Nucleus accumbens (tissue), 56 donors: ENCODE measurements at places on chromosomes 6 and 20.

GRCh38 chr6:14597090-14597489 lies 479.5 kb downstream of the CD83 start:
- no peak for DNase-seq

DNA sequence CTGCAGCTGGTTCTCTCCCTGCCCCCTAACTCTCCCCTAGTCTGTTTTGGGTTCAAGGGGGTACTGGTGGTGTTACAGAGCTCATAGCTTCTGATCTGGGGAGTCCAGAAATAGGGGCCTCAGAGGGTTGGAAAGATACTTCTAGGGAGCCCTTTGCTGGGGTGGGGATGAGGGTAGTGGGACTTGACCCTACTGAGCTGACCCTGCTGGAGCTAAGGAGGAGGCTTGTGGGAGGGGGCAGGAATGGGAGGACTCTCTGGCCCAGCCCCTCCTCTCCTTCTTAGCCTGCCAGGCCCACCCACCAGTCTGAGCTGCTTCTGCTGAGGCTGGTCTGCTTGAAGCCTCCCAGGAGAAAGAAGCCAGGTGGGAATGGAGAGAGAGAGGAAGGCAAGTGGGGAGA lies at the start of gene EGFL8:
EGFL8 (plus strand) TSS at position 301 of the 400 bp plus-strand sequence. CDS start 1,571 bp downstream, outside the sequence.
- no peak for DNase-seq

- no peak for DNase-seq
Observed at GRCh38 chr20:34082232-34082887, 29.7 kb downstream of the EIF2S2 start.

DNA sequence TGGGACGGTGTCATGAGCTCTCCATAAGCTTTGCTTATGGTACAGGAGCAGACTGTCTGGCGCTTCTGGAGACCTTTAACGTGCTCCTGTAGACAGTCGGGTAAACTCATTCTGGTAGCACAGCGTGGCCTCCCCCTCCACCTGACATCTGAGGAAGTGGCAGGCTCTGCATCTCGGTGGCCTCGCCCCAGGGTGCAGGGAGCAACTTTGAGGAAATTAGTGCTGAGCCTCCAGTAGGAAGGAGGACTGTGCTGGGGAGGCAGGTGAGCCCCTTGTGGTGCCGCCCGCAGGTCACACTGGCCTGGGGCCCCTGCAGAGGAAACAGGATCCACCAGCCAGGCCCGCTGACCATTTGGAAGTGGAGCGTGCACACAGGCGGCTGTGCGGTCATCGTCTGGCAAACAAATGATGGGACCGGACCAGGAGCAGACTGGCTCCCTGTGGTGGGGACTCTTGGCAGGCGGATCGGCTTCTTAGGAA lies 57.9 kb downstream of the SYNJ2 start:
- DNase-seq: no peak

DNA sequence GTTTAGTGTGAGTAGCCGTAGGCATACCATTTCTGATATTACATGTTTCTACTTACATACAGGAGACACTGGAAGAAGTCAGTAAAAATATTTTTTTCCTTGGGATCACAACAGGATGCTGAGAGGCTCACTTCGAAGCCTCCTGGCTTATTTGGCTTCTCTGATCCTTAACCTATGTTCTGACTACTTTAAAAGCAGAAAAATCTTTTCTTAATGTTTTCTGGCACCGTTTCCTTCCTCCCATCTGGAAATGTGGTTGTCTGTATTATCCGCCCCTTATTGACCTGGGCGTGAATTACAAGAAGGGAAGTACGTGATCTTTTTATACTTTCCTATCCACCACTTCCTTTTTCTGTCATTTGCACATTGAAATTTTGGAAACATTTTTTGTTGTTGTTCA lies 379.6 kb downstream of the COL12A1 start:
- DNase-seq: no peak

- DNase-seq: no peak
Observed at GRCh38 chr6:81763051-81763450, 10.6 kb upstream of the TENT5A start.

GRCh38 chr20:42775037-42775436 lies 414.7 kb downstream of the PTPRT start:
- no peak for DNase-seq

GRCh38 chr6:157148391-157149323 lies 174.7 kb downstream of the TMEM242 start:
- peak; percentile 23 for DNase-seq

- no peak for DNase-seq
Observed at GRCh38 chr6:25946631-25947030, 16.0 kb upstream of the TRIM38 start.

GRCh38 chr20:62653951-62654685 lies 11.8 kb downstream of the SLCO4A1 start:
- DNase-seq: no peak

- DNase-seq: peak; percentile 24
Observed at GRCh38 chr6:161418463-161418945, 144.6 kb upstream of the AGPAT4 start.

DNA sequence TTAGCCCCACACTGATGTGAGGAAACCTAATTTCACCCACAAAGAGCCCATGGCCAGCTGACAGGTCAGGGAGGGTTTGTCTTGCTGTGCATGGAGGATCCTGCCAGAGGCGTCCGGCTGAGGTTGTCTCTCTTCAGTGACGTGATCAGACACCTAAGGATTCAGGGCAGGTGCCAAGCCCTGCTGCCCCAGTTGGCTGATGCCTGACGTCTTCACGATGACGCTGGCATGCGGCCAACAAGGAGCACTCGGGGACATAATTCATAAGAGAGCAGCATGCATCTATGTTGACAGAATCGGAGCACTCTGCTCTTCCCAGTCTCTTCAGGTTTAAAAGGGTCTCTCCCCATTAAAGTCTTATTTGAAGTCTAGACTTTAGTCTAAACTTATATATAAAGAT lies 47.8 kb downstream of the PSMB1 start:
- peak; percentile 28 for DNase-seq

- DNase-seq: no peak
Observed at GRCh38 chr6:91033964-91034363, 447.1 kb upstream of the MAP3K7 start.

DNA sequence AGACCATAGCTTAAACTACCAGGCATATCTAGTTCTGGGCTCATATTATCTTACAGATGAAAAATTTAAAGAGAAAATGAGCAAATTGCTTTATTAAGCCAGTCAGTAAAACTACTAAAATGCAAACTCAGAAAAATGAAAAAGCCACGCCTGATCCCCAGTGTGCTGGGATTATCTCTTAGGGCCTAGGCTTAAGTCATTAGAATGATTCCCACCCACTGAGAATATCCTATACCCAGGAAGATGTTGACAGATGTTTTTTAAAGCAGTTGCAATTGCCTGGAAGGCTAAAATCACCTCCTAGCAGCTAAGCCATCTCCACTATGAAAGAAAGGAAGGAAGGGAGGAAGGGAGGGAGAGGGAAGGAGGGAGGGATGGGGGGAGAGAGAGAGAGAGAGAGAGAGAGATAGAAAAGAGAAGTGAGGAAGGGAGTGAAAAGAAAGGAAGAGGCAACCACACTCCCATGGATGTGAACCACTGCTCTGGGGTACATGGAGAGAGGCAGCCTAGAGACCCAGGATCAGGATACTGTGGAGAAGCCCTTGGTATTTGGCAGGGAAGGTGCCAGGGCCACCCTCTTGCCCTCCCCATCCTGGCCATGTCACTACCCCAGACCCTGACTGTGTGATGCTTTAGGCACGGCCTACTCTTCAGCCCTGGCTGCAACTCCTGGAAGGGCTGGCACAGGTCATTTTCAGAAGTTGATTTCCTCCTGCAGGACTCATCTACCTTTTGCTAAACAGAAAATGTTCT lies 21.9 kb downstream of the NEDD9 start:
- DNase-seq: no peak

DNA sequence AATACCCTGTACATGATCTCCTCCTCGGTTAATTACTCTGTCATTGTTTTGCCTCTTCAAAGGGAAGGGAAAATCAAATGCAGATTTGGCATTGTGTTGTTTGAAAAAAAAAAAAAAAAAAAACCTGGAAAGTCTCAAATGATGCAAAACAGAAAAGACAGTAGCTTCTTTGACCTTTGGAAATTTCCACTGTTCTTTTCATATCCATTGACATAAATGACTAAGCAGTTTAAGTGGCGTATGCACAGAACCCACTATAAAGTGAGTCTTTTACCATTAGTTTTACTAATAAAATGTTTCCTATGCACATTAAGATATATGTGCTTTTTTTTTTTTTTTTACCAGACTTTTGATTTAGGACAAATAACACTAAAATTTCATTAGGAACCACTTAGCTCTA lies 704.3 kb downstream of the TFAP2A start:
- no peak for DNase-seq

GRCh38 chr6:108546079-108547049 lies 14.4 kb upstream of the FOXO3 start:
- no peak for DNase-seq

GRCh38 chr6:4091941-4092340 lies 13.0 kb upstream of the FAM217A start:
- no peak for DNase-seq

GRCh38 chr6:5389086-5389745 lies 127.9 kb downstream of the FARS2 start:
- no peak for DNase-seq

- DNase-seq: no peak
Observed at GRCh38 chr6:162090734-162091133, 636.8 kb downstream of the PRKN start.

DNA sequence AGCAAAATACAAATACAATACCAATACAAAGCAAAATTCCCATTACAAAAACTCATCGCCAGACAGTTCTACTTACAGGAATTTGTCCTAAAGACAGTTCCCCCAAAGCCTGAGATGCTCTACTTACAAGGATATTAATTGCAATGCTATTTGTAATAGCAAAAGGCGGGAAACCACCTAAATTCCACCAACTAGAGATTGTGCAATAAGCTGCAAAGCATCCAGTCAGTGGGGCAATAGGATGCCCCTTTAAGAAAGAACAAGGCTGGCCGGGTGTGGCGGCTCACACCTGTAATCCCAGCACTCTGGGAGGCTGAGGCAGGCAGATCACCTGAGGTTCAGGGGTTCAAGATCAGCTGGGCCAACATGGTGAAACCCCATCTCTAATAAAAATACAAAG lies 39.1 kb downstream of the FAM209B start:
- DNase-seq: no peak

DNA sequence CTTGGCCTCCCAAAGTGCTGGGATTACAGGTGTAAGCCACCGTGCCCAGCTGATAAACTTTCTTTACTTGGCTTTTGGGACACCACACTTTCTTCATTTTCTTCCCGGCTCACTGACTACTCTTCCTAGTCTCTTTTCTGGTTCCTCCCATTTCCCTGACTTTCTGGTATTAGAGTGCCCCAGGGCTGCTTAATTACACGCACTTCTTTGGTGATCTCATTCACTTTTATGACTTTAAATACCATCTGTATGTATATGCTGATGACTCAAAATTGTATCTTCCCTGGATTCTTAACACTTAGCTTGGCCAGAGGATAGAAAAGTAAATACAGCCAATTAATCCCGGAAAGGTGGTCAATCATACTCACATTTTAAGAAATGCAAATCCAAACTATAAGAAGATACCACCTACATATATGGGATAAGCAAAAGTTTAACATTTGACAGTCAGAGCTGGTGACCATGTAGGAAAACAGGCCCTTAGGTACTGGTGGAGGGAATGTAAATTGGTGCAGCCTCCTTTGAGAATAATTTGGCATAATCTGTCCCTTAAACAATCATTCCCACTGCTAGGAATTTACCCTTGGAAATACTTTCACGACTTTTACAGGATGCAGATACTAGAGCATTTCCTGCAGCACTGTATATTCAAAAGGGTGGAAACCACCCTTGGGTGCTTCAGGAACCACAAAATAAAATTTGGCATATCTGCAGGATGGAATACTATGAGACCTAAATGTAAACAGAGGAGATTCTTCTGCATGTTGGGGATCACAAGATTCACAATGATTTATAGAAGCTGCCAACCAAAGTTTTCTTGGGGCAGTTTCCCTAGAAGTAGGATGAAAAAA lies 9.4 kb upstream of the NANP start:
- no peak for DNase-seq

DNA sequence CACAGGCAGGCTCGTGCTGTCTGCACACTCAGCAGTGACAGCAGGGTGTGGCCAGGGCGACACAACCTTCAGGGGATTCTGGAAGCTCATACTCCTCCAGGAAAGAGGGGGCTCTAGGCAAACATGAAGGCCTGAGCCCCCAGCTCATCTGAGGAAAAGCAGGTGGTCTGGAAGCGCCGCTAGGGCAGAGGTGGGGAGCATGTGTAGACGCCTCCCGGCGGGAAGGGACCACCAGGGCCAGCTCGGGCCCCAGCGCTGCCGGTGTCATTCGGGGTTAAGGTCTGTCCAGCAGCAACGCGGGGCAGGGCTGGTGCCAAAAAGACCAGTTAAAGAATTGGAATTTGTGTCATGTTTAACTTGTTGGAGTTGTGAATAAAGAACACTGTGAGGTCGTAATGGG lies 39.3 kb upstream of the SYNJ2 start:
- no peak for DNase-seq

DNA sequence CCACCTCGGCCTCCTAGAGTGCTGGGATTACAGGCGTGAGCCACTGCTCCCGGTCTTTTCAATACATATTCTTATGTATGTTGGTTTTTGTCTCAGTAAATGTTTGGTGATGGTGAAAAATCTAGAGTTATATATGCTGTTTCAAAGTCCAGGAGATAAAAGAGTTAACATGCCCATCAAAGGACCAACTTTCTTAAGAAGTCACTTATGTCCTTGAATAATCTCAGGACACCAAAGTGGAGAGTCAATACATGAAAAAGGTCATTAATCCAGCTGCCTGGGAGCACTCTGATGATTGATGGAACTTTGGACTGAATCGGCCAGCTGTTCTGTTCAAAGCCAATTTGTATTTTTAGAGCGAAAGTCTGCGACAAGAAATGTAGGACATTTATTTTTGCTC lies 59.8 kb upstream of the HDAC2 start:
- no peak for DNase-seq

- no peak for DNase-seq
Observed at GRCh38 chr20:47927385-47927851, 142.1 kb upstream of the SULF2 start.

- DNase-seq: peak; percentile 7
Observed at GRCh38 chr6:26311385-26312095, 53.5 kb upstream of the BTN3A2 start.

- DNase-seq: no peak
Observed at GRCh38 chr6:64227863-64228262, 592.3 kb downstream of the PHF3 start.

GRCh38 chr6:140932909-140933308 lies 1199.8 kb upstream of the GJE1 start:
- DNase-seq: no peak

- no peak for DNase-seq
Observed at GRCh38 chr6:123588546-123588895, 48.2 kb downstream of the TRDN start.
